ENCODE measurements at places on chromosomes 12 and 14. TPM values are rescaled to one million over a fixed set of nuclear protein-coding genes. Genes with fewer than 3 reads are reported as not detected.

ASCL4 gene
- total RNA-seq: not detected

KCNH3 gene
- total RNA-seq: not detected

GLI1 gene
- not detected for total RNA-seq

RERGL gene
- total RNA-seq: not detected

NFE2 gene
- total RNA-seq: not detected

PRKD1 gene
- total RNA-seq: 8.9 TPM

DNAAF2 gene
- 10.6 TPM for total RNA-seq

All from vein endothelial cell (primary cell).